ENCODE measurements at places on chromosomes 4 and X. TPM values are rescaled to one million over a fixed set of nuclear protein-coding genes. Genes with fewer than 3 reads are reported as not detected.

- DNase-seq = no peak
These were observed 12.5 kb downstream of the RFC1 start for GRCh38 chr4:39353478-39354253.

Gene RS1
- total RNA-seq = not detected

Gene SSX4B
- total RNA-seq = not detected

Gene PAGE2B
- not detected for total RNA-seq

DNA sequence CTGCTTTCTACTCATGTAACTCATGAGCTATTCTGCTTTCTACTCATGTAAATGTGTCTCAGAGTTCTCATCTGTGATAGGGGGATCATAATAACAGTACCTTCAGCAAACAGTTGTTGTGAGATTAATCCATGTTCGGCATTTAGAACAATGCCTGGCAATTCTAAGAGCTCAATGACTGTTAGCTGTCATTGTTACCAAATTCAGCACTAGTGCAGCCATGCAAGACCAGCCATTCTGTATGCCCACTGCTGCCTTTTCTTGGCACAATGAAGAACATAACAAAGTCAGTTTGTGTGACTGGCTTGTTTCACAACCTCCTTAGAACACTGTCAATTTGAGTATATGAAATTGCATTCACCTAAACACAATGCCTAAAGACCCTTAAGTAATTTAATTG, 163.2 kb downstream of the ANK2 start:
- DNase-seq = no peak

GRCh38 chrX:79477691-79478090, 110.6 kb upstream of the ITM2A start:
- DNase-seq = no peak

GRCh38 chr4:1126506-1126905, 13.1 kb upstream of the RNF212 start:
- DNase-seq = no peak

DNA sequence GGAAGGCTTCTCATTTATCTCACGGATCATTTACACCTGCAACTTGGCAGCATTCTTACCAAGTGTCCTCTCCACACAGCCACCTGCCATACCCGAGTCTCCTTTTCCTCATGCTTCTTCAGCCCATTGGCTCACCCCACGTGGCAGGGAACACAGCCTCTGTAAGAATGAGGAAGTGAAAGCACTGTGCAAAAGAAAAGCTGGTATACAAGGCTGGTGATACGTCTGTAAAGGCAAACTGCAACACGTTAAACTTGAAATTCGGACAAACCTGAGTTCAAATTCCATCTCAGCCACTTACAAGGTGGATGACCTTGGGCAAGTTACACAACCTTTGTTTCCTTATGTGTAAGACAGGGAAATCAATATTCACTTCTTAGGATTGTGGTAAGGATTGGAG, 164.0 kb upstream of the RASGEF1B start:
- peak; percentile 83 for DNase-seq

GRCh38 chr4:94345266-94345665, 2.6 kb upstream of the HPGDS start:
- DNase-seq = no peak

DNA sequence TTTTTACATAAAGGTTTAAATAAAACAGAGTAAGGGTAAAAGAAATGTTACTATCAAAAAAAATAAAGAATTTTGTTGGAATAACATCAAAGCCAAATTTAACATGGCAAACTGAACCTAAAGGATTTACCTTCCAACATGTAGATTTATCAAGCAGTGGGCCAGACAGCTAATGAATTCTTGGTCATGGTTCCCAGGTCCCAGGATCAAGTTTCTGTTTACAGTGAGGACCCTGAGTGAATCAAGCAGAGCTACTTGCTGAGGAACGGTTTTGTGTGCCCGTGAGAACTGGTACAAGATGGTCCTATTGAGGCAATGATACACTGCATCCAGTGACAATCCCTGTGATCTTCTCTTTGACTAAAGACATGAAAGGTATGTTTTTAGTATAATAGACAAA, 157.1 kb downstream of the CDS1 start:
- DNase-seq = no peak

GRCh38 chr4:138256608-138257007, 14.5 kb upstream of the SLC7A11 start:
- no peak for DNase-seq

DNA sequence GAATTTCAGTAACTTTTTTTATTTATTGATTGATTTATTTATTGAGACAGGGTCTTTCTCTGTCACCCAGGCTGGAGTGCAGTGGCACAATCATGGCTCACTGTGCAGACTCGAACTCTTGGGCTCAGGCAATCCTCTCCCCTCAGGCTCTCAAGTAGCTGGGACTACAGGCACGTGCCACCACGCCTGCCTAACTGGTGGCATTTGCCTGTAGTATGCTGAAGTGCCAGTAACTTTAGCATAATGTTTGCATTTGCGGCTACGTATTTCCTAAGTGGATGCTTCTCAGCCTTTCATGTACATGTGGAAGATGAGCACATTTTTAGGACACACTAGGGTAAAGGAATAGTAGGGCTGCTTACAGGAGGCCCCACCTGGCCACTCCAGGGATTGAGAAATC, 45.3 kb upstream of the ATXN3L start:
- DNase-seq = no peak

DNA sequence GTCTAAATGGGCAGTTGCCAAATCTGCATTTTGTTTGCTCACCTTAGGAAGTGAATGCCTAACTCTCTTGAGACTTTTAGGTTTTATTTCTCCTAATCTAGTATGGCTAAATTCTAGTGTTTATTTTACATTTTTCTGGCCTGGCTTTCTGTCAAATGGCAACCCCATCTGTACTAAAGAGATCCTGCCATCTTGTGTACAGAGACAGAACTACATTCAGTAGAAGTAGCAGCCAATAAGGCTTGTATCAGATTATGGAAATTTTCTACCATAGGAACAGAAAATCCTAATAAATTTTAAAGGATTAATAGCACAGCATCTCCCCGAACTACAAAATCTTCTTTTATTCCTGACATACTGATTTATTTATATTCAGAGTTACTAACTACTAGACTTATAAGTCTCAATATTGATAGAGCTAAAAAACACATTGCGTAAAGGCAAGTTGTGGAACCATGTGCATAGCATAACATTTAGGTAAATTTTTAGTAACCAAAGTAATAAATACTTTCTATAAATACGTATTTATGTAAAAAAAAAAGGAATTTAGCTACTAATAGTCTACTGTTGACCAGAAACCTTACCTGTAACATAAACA, 45.5 kb downstream of the TMEM144 start:
- DNase-seq = no peak

- peak; percentile 86 for DNase-seq
These were observed 147.7 kb downstream of the CPEB2 start for GRCh38 chr4:15149839-15150592.

Gene C4orf36
- total RNA-seq = 1.1 TPM

DNA sequence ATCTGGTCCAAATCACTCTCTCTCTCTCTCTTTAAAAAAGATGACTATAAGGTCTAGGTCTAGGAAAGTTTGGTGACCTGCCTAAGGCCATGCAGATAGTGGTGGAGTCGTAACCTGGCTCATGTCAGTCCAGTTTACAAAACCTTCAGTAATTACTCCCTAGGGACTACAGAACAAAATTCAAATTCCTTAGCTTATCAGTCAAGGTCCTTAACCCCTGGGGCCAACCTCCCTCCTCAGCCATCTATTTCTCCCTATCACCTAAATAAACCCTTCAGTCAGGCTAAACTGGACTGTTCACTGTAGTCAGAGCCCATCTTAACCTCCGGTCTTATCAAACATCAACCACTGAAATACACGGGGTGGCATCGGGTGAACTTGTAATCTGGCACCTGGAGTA, 68.9 kb downstream of the MAP3K15 start:
- DNase-seq = no peak

Gene SLC7A11
- total RNA-seq = 0.98 TPM

Gene GLRB
- total RNA-seq = not detected

Gene ZNF157
- total RNA-seq = 0.46 TPM

Gene UBL4A
- 18.6 TPM for total RNA-seq

GRCh38 chr4:2551118-2551517, 14.7 kb downstream of the FAM193A start:
- DNase-seq = no peak

DNA sequence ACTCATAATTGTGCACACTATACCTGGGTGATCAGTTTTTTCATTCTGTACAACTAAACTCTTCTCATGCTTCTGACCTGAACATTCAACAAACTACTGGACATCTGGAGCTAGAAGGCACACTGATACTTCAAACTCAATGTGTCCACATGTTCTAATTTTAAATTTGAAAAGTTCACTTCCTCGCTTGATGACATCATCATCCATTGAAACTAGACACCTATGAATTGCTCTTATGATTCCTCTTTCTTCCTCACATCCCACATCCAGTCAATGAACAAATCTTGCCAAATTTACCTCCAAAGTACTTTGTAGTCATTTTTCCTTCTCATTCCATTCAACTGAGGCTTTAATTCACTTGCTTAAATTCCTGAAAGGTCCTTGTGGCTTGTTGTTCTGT, 549.4 kb downstream of the GALNTL6 start:
- DNase-seq = no peak

- DNase-seq = no peak
These were observed 293.2 kb upstream of the PRPS2 start for GRCh38 chrX:12497832-12498591.

Gene RTL3
- not detected for total RNA-seq

Gene CLIC2
- 54.9 TPM for total RNA-seq

GRCh38 chr4:125975861-125976397, 661.2 kb downstream of the FAT4 start:
- DNase-seq = no peak

DNA sequence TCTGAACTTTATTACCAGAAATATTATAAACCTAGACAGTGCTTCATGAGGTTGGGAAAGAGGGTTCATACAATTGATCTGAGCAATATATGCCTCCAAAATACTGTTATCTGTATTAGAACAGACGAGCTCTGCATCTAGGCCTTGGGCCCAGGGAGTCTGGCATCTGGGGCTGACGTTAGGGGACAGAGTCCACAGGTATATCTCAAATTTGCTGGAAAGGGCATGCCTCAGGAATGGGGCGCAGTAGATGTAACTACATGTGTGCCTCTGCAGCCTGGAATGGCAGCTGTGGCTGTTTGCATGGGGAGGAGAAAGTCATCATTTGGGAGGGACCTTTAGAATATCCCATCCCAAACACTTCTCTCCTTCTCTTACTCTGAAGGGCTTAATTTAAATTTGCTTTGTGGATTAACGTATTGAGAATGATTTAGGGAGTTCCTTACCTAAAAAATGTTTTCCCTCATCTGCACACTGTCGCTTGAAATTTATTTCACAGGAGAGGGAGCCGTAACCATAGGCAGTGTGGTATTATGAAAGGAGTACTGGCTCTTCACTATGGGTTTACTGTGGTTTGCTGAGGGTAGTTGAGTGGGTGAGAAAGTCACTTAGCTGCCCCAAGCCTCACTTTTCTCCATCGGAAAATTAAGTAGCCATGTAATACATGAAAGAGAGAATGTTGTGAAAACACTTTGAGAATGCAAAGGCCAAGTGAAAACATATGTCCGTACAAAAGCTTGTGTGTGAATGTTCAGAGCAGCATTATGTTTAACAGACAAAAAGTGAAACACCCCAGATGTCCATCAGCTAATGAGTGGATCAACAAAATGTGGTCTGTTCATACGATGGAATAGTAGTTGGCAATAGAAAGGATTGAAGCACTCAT, 5.9 kb downstream of the ADD1 start:
- DNase-seq = no peak

Gene LGI2
- total RNA-seq = 1.9 TPM

DNA sequence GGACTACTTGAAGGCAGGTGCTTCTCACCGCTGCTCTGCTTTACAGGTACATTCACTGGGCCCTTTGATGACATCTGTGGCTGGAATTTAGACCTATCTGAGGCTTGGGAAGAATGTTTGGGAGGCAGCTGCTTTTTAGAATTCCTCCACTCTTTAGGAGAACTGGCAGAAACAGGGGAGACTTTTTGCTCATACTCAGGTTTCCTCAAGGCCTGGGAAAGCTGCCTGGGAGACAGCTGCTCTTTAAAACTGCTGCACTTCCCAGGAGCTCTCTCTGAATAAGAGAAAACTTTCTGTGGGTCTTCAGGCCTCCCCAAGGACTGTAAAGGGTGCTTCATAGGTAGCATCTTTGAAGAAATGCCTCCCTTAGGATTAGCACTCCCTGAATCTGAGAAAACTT, 14.3 kb downstream of the CT47C1 start:
- DNase-seq = no peak

DNA sequence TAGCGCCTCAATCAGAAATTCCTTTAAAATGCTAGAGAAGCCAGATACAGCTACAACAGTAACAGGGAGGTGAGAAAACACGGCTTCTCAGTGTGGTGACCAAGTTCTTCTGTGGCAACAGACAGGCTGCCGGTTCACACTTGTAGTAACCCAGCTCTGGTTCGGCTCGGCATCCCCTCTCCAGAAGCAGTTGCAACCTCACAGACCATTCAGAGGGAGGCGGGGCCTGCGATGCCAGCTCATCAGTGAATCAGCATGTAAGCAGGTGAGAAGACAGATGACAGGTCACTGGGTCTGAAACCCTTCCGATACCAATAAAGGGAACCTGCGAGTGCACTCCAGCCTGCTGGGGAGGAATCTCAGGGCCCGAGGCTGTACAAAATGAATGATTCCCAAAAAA, 251.0 kb downstream of the KCNIP4 start:
- DNase-seq = peak; percentile 64

Gene STPG2
- total RNA-seq = 1.0 TPM

DNA sequence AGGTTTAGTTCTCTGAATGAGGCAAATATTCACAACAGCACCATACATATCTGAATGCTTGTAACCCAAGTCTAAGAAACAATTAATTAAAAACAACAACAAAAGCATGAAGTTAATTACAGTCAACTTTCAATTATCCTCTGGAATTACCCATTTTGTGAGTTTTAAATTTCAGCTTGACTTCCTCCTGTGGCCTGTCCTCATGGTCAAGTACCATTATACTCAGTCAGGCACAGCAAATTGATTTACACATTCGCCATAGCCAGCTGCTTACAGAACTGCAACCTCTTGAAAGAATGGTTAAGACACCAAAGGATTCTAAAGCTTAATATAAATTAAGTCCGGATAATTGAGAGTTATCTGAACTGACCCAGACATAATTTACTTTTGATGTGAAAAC, 306.5 kb downstream of the CAMK2D start:
- DNase-seq = no peak

DNA sequence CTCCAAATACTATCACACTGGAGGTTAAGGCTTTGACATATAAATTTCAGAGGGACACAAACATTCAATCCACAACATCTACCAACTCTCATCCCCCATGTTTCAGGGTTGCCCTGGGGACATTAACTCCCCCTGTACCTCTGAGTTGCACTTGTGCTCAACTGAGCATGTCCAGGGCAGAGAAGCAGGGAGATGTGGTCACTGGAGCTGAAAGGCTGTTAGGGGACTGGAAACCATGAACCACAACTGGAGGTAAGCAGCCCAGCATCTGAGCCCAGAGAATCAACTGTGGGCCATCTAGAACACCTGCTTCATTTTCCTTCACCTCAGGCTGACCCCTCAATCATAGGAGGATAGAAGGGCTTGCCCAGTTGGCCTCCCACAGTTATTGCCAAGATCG, 641.1 kb downstream of the MID1IP1 start:
- no peak for DNase-seq

Gene STIM2
- 46.9 TPM for total RNA-seq
